Fibroblast of upper back skin (primary cell): ENCODE measurements at places on chromosomes 3 and 15.

DNA sequence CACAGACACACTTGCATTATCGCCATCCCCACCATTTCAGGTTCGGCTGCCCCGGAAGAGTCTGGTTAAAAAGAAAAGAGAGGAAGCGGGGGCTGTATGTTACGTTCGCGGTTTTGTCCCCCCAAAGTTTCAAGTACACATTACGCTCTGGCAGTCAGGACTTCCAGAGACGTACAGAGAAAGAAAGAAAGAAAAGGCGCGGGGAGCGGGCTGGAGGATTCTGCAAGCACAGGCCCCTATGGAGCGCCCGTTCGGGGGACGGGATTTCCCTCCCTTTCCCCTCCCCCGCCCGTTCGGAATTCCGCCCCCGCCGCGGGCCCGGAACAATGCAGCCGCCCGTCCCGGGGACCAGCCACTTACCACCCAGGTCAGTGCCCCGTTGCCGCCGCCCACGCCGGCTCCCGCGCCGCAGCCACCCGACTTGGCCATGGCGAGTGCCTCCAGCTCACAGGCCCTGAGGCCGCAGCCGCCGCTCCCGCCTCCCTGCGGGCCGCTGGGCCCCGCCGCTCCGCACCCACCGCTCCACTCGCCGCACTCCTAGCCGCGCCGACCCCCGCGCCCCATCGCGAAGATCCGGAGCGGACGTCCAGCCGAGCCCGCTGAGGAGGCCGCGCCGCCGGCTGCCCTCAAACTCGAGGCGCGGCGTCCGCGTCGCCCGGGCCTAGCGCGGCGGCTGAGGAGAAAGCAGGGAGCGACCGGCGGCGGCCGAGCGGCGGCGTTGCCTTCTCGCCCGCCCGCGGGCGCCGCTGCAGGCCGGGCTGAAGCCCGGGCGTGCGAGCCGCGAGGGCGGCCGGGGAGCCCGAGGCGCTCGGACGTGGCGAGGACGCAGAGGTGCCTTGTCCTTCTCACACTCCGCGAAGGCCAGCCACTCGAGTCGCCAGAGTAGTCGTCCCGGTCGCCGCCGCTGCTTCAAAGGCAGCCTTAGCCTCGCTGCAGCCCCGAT lies 567 bp downstream of the TOP2B start:
- peak; percentile 25 for DNase-seq

DNA sequence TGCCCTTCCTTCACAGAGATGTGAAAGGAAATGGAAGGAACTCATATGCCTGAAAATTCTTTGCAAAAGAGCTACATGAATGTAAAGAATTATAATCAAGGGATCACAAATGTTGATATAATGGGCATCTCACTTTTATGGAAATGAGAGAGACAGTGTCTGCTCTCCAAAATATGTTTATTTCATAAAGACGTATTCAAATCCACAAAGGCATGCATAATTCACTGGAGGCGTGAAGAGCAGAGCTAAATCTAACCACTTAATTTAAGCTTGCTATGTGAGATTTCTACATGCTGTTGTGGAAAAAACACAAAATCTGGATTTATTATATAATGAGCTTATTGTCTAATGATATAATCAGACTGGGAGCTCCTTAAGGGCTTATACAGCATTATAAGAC lies 469.1 kb downstream of the RAP2B start:
- DNase-seq = no peak

DNA sequence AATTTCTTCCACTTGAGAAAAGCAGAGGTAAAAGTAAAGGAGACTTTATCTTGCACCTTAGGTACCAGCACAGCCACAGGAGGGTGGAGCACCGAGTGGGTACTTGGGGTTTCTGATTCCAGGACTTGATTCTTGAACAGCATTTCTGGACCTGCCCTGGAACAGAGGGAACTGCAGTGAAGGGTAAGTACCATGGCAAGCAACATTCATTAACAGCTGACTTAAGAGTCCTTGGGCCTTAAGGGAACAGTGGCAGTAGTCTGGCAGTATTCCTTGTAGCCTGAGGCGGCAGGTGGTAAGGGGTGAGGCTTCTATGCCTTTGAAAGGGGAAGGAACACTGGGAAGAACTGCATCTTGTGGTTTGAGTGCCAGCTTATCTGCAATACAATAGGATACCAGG lies 551.9 kb downstream of the RSL24D1 start:
- no peak for DNase-seq

DNA sequence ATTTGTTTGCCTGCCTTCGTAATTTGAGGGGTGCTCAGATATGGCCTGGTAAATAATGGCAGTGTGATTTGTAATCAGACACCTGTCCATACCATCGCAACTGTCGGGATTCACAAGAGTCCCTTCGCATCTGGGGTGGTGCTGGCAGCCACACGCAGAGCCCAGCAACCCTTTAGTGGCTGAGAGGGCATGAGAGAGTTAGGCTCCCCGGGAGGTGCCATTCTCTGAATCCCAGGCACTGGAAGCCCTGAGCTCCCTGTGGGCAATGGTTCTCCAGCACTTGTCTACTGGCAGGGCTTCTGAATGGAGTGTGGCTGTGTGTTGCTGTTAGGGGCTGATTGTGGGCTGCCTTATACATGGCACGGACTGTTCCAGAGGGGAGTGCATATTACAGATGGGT lies 230.1 kb downstream of the EBLN2 start:
- no peak for DNase-seq

- peak; percentile 43 for DNase-seq
Measured at GRCh38 chr3:66411961-66412887, 88.6 kb downstream of the LRIG1 start.

GRCh38 chr15:95176794-95177577 lies 945.6 kb downstream of the MCTP2 start:
- no peak for DNase-seq

GRCh38 chr3:60461267-60461666 lies 790.0 kb downstream of the FHIT start:
- DNase-seq = peak; percentile 65

- no peak for DNase-seq
Measured at GRCh38 chr3:182133752-182134151, 422.0 kb downstream of the SOX2 start.

- no peak for DNase-seq
Measured at GRCh38 chr3:9248522-9249271, 749 bp downstream of the SRGAP3 start.

- DNase-seq = peak; percentile 99
Measured at GRCh38 chr3:185656321-185656840, 70.3 kb downstream of the SENP2 start.

GRCh38 chr3:94593526-94594150 lies 530.8 kb downstream of the NSUN3 start:
- no peak for DNase-seq
